ENCODE measurements at places on chromosomes 16 and 17. TPM values are rescaled to one million over a fixed set of nuclear protein-coding genes. Genes with fewer than 3 reads are reported as not detected.

ABAT gene
- 0.52 TPM for total RNA-seq

RAP1GAP2 gene
- total RNA-seq, result 14.2 TPM

GPR179 gene
- total RNA-seq, result 0.05 TPM

ZP2 gene
- total RNA-seq, result not detected

SLX1A gene
- 31.4 TPM for total RNA-seq

SDK2 gene
- total RNA-seq, result not detected

All from NCI-H460 (cell line).